ENCODE measurements at places on chromosomes 7 and 10.

DNA sequence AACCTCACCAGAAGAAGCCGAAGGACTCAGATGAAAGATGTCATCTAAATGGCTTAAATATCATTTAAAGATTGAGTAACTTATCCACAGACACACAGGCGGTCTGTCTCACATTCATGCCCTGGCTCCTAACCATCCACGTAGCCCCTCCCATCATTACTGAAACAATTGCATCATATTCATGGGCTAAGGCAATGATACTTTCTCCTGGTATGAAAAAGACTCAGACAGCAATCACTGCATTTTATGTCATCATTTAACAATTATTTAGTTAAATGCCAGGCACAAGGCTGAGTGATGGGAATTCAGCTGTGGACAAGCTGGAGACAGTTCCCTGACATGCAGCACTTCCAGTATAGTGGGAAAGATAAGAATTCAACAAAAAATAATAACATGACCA is 11.2 kb upstream of the TECTB start:
- no peak for DNase-seq

GRCh38 chr7:114548081-114548980 is 133.7 kb downstream of the FOXP2 start:
- DNase-seq: no peak

DNA sequence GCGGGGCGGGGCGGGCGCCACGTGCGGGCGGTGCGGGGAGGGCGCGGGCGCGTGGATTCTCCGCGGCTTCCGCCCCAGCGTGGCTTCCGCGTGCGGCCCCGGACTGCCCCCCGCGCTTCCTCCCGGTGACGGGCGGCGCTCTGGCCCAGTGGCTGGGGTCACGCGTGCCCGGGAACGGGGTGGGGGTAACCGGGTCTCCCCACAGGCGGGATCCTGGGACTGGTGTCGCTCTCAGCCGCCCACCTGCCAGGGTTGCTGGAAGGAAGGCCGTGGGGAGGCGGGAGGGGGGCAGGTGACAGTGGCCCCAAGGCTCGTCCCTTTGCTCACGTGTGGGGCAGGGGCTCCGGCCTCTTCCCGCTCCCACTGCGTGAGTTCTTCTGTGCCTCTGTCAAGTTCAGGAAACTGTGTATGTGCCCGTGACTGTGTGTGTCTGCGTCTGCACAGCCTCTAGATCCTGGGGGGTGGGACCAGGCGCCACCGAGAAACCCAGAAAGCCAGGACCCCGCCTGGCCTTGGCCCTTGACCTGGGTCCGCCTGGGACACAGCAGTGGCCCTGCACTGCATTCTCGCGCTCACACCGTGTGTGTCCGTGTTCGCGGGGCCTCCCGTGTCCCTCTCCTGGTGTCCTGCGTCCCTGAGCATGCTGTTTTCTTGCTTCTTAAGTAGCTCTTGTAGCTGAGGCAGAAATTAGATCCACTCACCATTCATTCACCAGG is 919 bp downstream of the MAFK start:
- DNase-seq: no peak

- no peak for DNase-seq
Measured at GRCh38 chr7:54390565-54390964, 151.6 kb upstream of the VSTM2A start.

DNA sequence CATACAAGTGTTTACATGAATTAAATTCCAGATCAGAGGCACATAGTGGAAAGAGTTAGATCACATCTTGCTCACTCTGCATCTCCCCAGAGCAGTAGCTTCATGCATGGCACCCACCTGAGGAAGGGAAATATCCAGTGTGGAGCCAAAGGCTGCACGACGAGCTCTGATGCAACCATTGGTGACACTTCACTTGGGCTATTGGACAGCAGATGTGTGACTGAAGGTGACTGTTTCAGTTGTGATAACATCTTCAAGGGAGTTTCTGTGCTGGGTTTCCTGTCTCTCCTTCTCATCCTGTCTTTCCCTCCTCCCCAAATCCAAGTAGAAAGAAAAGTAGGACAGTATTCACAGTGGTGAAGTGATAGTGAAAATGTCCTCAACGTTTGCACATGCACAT is 115.0 kb downstream of the TAF3 start:
- DNase-seq: no peak

DNA sequence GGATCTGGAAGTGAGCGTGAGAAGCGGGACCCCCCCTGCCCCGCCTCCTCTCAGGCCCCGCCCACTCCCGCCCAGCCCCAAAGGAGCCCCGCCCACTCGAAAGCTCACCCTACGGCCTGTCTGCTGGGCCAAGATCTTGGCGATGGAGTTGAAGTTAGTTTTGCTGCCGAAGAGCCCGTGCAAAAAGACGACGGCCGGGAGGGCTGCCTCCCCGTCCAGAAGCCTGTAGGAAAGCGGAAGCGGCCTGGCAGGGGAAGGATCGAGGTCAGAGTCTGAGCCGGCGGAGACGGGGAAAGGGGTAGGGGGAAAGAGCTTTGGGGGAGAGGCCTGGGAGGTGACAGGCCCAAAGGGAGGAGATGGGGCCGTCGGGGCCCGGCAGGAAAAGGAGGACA is 386 bp downstream of the ABHD11 start:
- DNase-seq: peak; percentile 42

GRCh38 chr7:155223503-155223902 is 74.2 kb upstream of the INSIG1 start:
- DNase-seq: no peak

DNA sequence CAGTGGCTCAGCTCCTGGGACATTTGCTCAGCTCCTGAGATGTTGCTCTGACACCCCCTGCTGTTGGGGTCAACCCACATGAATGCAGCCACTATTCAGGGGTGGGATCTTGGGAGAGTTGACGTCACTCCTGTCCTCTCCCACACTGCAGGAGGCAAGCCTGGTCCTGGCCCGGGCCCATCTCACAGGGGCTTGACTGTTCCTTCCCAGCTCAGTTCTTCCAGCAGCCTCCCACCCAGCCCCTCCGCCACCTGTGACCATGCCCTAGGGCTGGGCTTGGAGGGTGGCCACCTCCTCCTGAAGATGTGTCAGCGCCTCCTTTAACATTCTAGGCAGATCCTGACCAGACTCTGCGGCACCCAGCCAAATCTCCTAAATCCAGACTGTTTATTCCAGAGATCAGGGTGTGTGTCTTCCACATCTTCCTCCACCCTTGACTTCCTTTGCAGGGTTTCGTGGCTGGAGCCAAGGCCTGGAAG is 19.1 kb upstream of the OPALIN start:
- DNase-seq: no peak

- no peak for DNase-seq
Measured at GRCh38 chr10:11280187-11280932, 262.7 kb downstream of the CELF2 start.

- no peak for DNase-seq
Measured at GRCh38 chr7:7208520-7208919, 26.2 kb downstream of the C1GALT1 start.

DNA sequence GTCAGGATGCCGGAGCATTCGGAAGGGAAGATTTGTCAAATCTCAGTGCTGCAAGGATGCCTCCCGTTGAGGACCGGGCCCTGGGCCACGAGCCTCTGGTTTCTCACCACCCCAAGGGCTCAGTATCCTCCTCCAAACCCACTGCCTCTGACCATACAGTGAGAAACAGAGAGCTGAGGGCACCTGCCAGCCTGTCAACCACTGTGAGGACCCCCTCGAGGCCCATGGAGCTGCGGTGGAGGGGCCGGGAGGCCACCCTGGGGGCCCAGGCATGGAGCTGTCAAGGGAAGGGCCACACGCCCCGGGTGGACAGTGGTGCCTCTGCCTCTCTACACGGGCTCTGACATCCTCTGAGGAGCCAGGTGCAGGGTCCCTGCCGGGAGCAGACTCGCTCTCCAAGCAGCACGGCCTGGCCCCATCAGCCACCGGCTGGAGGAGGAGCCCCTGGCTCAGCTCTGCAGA is 248.0 kb upstream of the TCERG1L start:
- no peak for DNase-seq

- no peak for DNase-seq
Measured at GRCh38 chr10:126930883-126931503, 25.8 kb downstream of the DOCK1 start.

DNA sequence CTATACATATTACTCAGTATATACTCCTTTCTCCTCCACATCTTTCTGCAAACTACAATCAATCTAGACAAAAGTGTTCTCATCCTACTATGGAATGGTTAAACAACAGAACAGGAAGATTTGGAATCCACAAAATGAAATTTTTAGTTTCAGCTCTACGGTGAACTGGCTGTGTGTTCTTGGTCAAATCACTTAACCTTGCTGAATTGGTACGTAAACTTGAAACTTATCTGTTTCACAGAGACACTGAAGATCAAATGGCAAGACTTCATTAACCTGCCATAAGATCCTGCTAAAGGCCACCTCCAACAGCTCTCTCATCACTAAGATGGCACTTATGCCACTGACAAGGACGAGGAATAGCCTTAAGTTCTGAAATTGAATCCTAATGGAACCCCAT is 1.5 kb downstream of the NUDCD3 start:
- DNase-seq: no peak

DNA sequence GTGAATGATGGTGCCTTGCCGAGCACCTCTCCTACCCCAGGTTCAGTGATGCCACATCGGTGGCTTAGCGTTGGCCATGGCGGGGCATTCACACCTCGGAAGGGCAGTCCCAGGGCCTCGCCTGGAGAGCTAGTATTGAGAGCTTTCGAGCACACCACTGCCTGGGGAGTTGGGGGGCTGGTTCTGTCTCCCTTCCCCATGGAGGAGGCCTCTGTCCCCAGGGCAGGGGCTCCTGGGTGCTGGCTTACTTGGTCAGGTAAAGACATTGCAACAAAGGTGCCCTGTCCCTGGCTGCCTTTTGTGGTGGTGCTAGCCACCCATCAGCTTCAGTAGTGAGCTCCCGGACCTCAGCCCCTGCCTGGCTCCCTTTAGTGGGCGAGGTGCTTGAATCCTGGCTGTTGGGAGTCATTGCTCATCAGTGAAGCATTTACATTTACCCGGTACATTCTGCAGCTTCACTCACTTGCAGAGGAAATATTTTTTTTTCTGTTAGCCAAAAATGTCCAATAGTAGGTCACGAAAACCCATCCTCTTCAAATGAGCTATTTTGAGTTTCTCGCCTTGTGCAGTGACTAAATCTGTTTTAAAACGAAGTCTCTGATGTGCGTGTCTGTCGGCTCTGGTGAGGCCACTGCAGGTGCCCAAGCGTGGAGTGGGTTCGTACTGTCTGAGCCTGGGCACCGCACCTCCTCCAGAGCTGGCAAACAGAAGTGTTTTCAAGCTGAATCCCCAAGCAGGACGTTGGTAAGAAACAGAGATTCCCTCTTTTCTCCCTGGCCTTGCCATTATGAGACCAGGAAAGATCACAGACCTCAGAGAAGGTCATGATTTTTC is 95.5 kb downstream of the INPP5A start:
- DNase-seq: no peak

GRCh38 chr7:131294553-131294952 is 33.1 kb upstream of the MKLN1 start:
- no peak for DNase-seq

DNA sequence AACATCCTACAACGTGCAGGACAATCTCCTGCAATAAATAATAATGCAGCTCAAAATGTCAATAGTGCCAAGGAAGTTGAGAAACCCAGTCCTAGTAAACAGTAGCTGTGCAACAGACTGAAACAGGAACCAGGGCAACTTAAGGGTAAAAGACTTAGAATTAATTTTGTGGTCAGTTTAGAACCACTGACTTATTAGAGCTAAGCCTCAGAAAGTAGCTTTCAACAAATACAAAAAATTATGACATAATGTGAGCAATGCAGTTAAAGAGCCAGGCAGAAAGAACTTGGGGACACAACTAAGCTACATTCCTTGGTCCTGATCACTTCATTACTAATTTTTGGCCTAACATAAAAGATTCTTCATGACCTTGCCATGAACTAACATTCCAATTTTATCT is 195.4 kb downstream of the MACC1 start:
- DNase-seq: no peak

GRCh38 chr10:131749767-131750142 is 151.1 kb upstream of the PPP2R2D start:
- no peak for DNase-seq

DNA sequence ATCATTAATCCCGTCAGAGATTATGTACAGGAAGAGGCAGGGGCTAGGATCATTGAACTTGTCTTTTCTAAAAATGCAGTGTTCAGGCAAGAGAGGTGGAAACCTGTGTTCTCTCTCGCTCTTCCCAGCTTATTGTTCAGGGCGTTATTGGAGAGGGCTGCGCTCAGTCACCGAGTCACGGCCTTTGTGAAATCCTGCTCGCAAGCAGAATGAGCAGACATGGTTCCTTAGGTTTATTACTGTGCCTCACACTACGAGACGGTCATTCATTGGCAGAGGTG is 631 bp upstream of the PRKRIP1 start:
- DNase-seq: no peak

- no peak for DNase-seq
Measured at GRCh38 chr10:6536102-6536501, 44.0 kb downstream of the PRKCQ start.

GRCh38 chr7:90188281-90188680 is 23.3 kb upstream of the STEAP2 start:
- no peak for DNase-seq

DNA sequence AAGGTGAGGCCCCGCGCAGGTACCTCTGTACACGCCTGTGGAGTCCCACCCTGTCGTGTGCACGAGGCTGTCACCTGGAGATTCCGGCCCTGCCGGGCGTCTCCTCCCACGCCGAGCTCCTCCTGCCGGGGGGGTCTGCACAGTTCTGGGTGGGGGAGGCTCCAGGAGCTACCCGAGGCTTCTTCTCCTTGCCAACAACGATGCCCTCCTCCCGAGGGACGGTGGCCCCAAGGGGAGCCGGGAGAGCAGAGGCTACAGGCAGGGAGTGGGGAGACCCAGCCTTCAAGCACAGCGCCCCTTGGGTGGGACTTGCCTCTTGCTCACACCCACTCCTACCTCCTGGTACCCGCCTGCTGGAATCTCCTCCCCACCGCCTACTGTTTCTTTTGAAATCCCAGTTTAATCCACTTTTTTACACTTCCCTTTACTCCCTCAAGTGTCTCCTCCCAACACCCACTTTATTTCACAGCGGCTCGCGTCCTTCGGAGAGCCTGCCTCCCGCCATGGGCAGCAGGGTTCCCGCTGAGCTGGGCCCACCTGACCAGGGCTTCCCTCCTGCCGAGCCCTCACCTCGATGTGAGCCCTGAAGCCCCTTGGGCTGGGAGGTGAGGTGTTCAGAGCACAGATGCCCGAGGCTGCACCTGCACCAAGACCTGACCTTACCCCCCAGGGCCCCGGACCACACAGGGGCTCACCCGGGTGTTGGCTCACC is 338.1 kb downstream of the DNAJB6 start:
- no peak for DNase-seq

GRCh38 chr10:29535778-29536453 is 98.9 kb downstream of the SVIL start:
- no peak for DNase-seq

- DNase-seq: no peak
Measured at GRCh38 chr7:151761231-151761630, 115.7 kb downstream of the PRKAG2 start.

- no peak for DNase-seq
Measured at GRCh38 chr10:85318809-85319807, 990.7 kb downstream of the CCSER2 start.

GRCh38 chr7:137760111-137760510 is 86.7 kb downstream of the DGKI start:
- no peak for DNase-seq

GRCh38 chr7:128037081-128037480 is 5.8 kb upstream of the LRRC4 start:
- DNase-seq: no peak
